Skeletal muscle tissue (tissue), 5 donors: ENCODE measurements at places on chromosomes 6 and 20. TPM values are rescaled to one million over a fixed set of nuclear protein-coding genes. Genes with fewer than 3 reads are reported as not detected.

Gene HLA-DPA1
- total RNA-seq, result 14.6 TPM

Gene DNAH8
- 14.6 TPM for total RNA-seq

Gene RTN4IP1
- 8.4 TPM for total RNA-seq

Gene CCN6
- total RNA-seq, result not detected

Gene RHAG
- total RNA-seq, result 1.6 TPM

Gene KAT14
- total RNA-seq, result 19.8 TPM

Gene DEFB132
- total RNA-seq, result not detected

Gene MLN
- total RNA-seq, result not detected

Gene TREM1
- under 0.01 TPM for total RNA-seq

Gene PROKR2
- not detected for total RNA-seq

Gene FLRT3
- 9.4 TPM for total RNA-seq

Gene PIM1
- total RNA-seq, result 20.4 TPM

Gene MYT1
- not detected for total RNA-seq

Gene MYLK2
- 21.9 TPM for total RNA-seq

Gene SIRPG
- total RNA-seq, result under 0.01 TPM

Gene GSTA2
- total RNA-seq, result under 0.01 TPM

Gene PHF20
- 26.6 TPM for total RNA-seq

Gene ALDH5A1
- total RNA-seq, result 5.2 TPM

Gene TPD52L1
- 14.6 TPM for total RNA-seq

Gene MLIP
- 27.7 TPM for total RNA-seq

Gene NINL
- total RNA-seq, result 5.7 TPM

Gene CDC40
- total RNA-seq, result 11.0 TPM

Gene TDRD6
- total RNA-seq, result 0.52 TPM

Gene PDYN
- total RNA-seq, result not detected

Gene PCK1
- total RNA-seq, result 8.4 TPM

Gene CSNK2A1
- total RNA-seq, result 112 TPM

Gene SOBP
- 20.4 TPM for total RNA-seq

Gene CDSN
- total RNA-seq, result not detected

Gene NKAIN2
- 3.1 TPM for total RNA-seq

Gene NFKBIL1
- 20.4 TPM for total RNA-seq

Gene IPCEF1
- total RNA-seq, result 2.1 TPM

Gene HLA-DOB
- not detected for total RNA-seq
